ENCODE measurements at places on chromosomes 5 and 9.
A peak's percentile ranks its signal among the peaks of the same experiment; 100 is the strongest.

DNA sequence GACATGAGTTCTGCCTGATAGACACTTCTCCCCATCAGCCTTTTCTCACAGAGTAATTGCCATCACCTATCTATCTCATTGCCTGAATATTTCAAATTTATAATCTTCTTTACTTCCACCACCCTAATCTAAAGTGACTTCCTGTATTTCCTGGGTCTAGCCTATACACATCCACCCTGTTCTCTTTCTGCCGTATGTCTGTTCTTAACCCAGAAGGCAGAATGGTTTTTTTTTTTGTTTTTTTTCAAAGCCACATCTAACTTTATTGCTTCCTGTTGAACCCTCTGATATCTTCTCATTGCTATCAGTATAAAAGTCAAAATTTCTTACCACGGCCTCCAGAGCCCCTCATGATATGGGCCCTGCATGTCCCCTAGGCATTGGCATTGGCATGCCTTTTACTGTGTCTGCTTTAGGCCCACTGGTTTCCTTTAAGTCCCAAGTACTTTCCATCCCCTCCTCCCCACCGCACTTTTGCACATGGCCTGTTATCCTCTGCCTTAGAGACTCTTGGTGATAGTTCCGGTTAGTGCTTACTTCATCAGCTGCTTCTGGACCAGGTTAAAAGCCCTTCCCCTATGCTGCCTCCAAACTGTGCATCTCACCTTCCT lies 159.9 kb downstream of the MAN2A1 start:
- DNase-seq: no peak

DNA sequence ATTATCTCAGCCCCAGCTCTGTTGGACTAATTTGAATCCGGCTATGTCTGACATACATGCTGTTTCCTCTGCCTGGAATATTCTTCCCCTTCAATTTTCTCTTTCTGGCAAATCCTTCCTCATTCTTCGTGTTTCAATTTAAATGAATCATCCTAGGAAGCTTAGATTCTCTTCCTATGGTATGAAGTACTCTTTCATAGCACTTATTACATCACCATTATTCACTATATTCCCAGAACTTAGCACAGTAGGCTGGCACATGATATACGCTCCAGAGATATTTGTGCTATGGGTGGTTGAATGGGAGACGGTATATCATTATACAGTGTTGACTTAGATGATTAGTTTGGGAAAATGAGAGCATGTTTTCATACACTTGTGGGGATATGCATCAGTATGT lies 91.0 kb upstream of the JAK2 start:
- no peak for DNase-seq

DNA sequence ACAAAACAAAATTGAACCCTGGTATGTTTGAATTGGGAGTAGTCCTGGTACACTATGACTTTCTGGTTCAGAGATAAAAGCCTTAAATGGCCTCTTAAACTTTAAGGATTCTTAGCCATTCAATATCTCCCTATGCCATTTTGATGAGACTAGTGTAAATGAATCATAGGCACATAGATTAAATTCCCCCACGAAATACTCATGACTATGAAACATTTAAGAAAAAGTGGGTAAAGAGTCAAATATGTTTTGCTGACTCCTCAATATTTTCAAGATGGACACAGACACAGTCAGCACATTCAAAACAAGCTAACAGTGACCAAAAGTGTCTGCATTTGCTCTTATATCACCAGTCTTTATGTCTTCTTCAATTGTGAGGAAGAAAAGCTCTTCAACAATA lies 278.3 kb downstream of the PDE4D start:
- DNase-seq: no peak

- no peak for DNase-seq
Observed at GRCh38 chr5:55497712-55498111, 37.1 kb downstream of the PLPP1 start.

DNA sequence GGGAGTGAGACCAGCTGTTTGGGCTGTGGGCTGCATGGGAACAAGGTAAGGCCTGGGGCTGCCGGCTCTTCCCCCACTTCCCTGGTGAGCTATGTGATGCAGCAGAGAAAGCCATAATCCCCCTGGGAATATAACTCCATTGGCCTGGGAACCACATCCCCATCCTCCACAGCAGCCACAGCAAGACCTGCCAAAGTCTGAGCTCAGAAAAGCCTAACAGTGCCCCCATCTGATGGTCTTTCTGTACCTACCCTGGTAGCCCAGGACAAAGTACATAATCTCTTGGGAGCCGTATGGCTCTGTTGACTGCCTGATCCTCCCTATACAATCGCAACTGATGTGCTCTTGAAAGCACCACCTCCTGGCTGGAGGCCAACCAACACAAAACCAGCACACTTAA lies 432.6 kb downstream of the CDH18 start:
- no peak for DNase-seq

DNA sequence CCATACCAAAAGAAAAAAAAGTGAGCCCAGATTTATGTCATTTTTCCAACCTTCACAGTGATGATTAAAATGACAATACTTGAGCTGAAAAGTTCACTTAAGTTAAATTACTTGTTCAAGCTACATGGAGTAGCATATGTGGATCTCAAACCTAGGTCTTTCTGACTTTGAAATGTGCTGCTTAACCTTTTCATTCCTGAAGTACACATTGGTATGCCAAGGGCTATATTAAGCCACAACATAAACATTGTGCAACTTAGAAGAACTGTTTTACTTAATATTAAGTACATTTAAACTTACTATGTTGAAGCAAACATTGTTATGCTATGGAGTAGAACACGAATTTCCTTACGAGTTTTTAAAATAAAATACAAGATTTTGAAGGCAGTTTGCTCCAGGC lies 105.0 kb downstream of the GIN1 start:
- no peak for DNase-seq

GRCh38 chr9:33414268-33414667 lies 11.9 kb upstream of the AQP7 start:
- no peak for DNase-seq

GRCh38 chr5:81800797-81801196 lies 49.9 kb upstream of the SSBP2 start:
- DNase-seq: no peak

GRCh38 chr9:33446240-33446945 lies 1.0 kb downstream of the AQP3 start:
- no peak for DNase-seq

- no peak for DNase-seq
Observed at GRCh38 chr5:172178991-172179989, 8.7 kb downstream of the STK10 start.

DNA sequence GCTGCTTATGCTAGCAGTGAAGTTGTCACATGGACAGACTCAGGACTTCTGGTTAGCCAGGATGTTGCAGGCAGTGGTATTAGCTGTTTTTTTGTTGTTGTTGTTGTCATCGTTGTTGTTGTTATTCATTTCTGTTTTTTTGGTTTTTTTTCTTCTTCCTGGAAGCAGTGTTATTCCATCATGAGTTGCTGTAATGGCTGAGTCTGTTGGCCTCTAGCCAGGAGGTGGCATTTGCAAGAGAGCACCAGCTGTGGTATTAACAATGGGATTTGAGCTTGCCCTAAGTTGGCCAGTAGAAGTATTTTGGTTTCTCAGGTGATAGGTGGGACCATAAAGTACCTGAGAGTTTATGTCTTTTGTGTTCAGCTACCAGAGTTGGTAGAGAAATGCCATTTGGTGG lies 561.1 kb downstream of the KCTD16 start:
- no peak for DNase-seq

DNA sequence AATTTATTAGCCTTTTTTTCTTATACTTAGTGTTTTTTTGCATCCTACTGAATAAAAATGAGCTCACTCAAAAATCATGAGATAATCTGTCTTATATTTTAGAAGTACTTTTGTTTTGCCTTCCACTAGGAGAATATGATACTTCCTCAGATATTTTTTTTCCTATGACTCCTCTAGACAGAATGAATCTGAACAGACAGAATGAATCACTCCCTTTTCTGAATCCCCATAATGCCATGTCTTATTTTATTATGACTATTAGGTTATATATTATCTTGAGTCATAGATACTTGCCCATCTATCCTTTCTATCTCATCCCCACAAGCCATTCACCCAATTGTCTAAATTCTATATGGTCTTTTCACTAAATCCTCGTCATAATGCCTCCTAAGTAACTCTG lies 134.6 kb downstream of the BRINP1 start:
- no peak for DNase-seq

DNA sequence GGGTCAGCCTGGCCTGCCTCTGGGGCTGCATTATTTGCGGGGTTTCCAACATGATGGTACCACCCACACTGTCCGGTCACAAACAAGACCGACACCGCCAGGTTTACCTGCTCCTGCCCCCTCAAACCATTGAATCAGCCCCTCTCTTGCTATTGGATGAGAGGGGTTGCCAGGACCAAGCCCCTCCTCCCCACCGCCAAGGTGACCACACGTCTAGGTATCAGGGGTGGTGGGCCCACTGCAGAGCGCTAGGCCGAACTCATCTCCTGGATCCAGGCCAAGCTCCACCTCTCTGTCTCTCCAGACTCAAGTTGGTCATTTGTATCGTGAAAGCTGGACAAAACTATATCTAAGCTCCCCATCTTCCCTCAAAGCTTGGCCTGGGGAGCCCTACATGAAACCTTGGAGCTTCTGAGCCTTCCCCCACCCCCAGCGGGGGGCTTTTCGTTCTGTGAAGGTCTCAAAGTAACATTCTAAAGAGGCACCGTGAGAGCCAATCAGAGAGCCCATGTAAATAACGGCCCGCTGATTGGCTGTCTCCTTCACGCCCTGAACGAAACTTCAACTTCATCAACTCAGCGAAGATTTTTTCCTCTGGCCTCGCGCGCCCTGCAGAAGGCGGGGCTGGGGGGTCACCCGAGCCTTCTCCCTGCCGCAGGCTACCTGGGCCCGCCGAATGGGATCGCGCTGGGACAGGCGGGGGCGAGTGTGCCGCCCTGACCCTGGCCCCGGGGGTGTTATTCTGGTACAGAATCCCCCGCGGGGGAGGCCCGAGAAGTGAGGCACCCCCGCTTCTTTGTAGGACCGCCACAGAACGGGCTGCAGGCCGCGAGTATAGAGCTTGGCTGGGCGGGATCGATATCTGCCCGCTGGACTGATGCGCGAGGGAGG lies 49.6 kb upstream of the PSD2 start:
- DNase-seq: no peak

DNA sequence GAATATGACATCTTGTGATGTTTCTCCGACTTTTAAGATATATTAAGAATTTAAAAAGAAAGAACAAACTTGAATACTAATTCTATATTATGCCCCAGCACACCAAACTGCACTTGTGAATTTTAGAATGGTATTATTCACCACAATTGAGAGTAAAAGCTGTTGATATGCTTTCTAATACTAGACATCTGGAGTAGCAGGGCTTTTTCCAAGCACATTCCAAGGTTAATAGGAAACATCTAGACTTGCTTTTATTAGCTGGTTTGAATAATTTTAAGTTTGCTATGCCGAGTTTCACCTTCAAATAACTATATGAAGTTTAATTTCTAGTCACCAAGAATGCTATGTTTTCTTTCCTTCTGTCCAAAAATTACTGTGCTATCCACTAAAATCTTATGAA lies 13.5 kb downstream of the NREP start:
- DNase-seq: no peak

GRCh38 chr5:39360471-39361111 lies 3.7 kb downstream of the C9 start:
- DNase-seq: no peak

- peak; percentile 61 for DNase-seq
Observed at GRCh38 chr9:105694190-105694847, at the start of gene TMEM38B. Gene TMEM38B, plus strand, starts transcription at chr9:105694541. Its CDS starts 120 bp downstream, at chr9:105694661.
